ENCODE measurements at places on chromosomes 16 and 17. TPM values are rescaled to one million over a fixed set of nuclear protein-coding genes. Genes with fewer than 3 reads are reported as not detected.

The SLC16A11 gene
- not detected for total RNA-seq

The BIRC5 gene
- 85.3 TPM for total RNA-seq

The ENGASE gene
- 8.3 TPM for total RNA-seq

The MGAT5B gene
- 57.9 TPM for total RNA-seq

The CACNG5 gene
- total RNA-seq, result not detected

The TMC7 gene
- 0.69 TPM for total RNA-seq

The ATP1B2 gene
- under 0.01 TPM for total RNA-seq

The CTU2 gene
- total RNA-seq, result 21.6 TPM

The SLFN11 gene
- 14.5 TPM for total RNA-seq

The SLC12A4 gene
- 25.3 TPM for total RNA-seq

The TEKT3 gene
- not detected for total RNA-seq

The DPEP2 gene
- total RNA-seq, result not detected

The CIITA gene
- 14.3 TPM for total RNA-seq

The POLR2A gene
- total RNA-seq, result 122 TPM

The CCL8 gene
- 0.67 TPM for total RNA-seq

The TEKT5 gene
- 1.1 TPM for total RNA-seq

The KRT24 gene
- total RNA-seq, result not detected

The HIRIP3 gene
- total RNA-seq, result 7.3 TPM

The CLEC18B gene
- total RNA-seq, result 1.0 TPM

The CSH2 gene
- not detected for total RNA-seq

The TEKT1 gene
- total RNA-seq, result not detected

The CD300LF gene
- total RNA-seq, result not detected

The CSH1 gene
- not detected for total RNA-seq

The CDRT15 gene
- not detected for total RNA-seq

The TP53TG3 gene
- total RNA-seq, result 0.62 TPM

The G6PC1 gene
- not detected for total RNA-seq

The KRT25 gene
- not detected for total RNA-seq

The LRRC46 gene
- not detected for total RNA-seq

The MTMR4 gene
- total RNA-seq, result 77.1 TPM

The SNX20 gene
- not detected for total RNA-seq

The AANAT gene
- total RNA-seq, result not detected

The HES7 gene
- total RNA-seq, result not detected

The PRR35 gene
- total RNA-seq, result not detected

All from melanocyte of skin (primary cell).